ENCODE measurements at places on chromosomes 2 and 18.
A peak's percentile ranks its signal among the peaks of the same experiment; 100 is the strongest.

- H3K4me1 ChIP-seq = no peaks in the 10 kb centered on the region
- no peak for DNase-seq
- H3K27ac ChIP-seq = no peak overlapping the region
- H3K27me3 ChIP-seq = no peaks in the 10 kb centered on the region
Measured at GRCh38 chr2:37630301-37630700, 41.1 kb downstream of the CDC42EP3 start.

GRCh38 chr2:125004106-125004800 lies 979.2 kb downstream of the CNTNAP5 start:
- no peaks in the 10 kb centered on the region for H3K27me3 ChIP-seq
- H3K4me3 ChIP-seq = no peak overlapping the region
- no peaks in the 10 kb centered on the region for H3K36me3 ChIP-seq
- no peak for DNase-seq

- H3K4me3 ChIP-seq = no peak overlapping the region
- H3K36me3 ChIP-seq = no peaks in the 10 kb centered on the region
- DNase-seq = no peak
- H3K27me3 ChIP-seq = no peaks in the 10 kb centered on the region
- no peaks in the 10 kb centered on the region for H3K4me1 ChIP-seq
Measured at GRCh38 chr18:57060814-57061213, 86.1 kb upstream of the BOD1L2 start.

DNA sequence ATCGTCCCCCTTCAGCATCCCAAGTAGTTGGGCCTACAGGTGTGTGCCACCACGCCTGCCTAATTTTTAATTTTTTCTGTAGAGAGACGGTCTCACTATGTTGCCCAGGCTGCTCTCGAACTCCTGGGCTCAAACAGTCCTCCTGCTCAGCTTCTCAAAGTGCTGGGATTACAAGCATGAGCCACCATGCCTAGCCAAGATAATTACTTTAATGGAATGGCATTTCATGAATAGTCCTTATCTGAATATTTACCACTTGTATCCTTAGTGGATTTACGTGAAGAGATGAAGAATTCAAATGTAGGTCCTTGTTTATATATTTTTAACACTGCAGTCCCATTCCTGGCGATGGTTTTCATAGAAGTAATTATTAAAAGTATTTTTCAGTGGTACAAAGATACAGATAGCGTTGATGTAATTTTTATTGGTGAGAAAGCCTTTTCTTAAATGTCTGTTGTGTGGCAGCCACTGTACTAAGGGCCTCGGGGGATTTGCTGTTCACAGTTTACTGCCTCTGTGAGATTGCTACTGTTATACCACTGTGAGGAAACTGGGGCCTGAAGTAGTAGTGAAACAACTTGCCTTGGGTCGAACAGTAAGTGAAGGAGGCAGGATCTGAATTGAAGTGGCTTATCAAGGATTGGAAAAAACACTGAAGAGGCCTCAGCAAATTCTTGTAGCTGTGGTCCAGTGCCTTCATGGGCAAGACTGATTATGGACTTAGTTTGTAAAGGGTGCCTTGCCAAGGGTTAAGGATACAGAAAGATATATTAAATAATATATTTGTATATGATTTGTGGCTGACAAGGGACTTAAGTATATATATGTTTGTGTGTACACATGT lies 151.2 kb downstream of the PRPF40A start:
- no peaks in the 10 kb centered on the region for H3K36me3 ChIP-seq
- H3K4me3 ChIP-seq = no peak overlapping the region
- H3K4me1 ChIP-seq = no peaks in the 10 kb centered on the region

- H3K36me3 ChIP-seq = peaks cover 26% of the 10 kb centered on the region
- no peak overlapping the region for H3K4me3 ChIP-seq
- no peaks in the 10 kb centered on the region for H3K27me3 ChIP-seq
- H3K27ac ChIP-seq = no peak overlapping the region
- H3K4me1 ChIP-seq = no peaks in the 10 kb centered on the region
- no peak for DNase-seq
Measured at GRCh38 chr2:239147376-239147775, 253.4 kb downstream of the HDAC4 start.

- H3K36me3 ChIP-seq = no peaks in the 10 kb centered on the region
- H3K4me1 ChIP-seq = no peaks in the 10 kb centered on the region
- H3K27me3 ChIP-seq = peaks cover 3% of the 10 kb centered on the region
- H3K4me3 ChIP-seq = no peak overlapping the region
- H3K27ac ChIP-seq = no peak overlapping the region
- DNase-seq = no peak
Measured at GRCh38 chr2:1248187-1248586, 165.1 kb upstream of the TPO start.

GRCh38 chr2:38127277-38127676 lies 51.3 kb upstream of the CYP1B1 start:
- DNase-seq = no peak
- no peaks in the 10 kb centered on the region for H3K4me1 ChIP-seq
- no peak overlapping the region for H3K4me3 ChIP-seq
- H3K27ac ChIP-seq = no peak overlapping the region
- H3K36me3 ChIP-seq = no peaks in the 10 kb centered on the region

GRCh38 chr2:43309935-43310334 lies 83.5 kb upstream of the ZFP36L2 start:
- no peaks in the 10 kb centered on the region for H3K27me3 ChIP-seq
- no peaks in the 10 kb centered on the region for H3K36me3 ChIP-seq
- no peak overlapping the region for H3K4me3 ChIP-seq
- DNase-seq = no peak

DNA sequence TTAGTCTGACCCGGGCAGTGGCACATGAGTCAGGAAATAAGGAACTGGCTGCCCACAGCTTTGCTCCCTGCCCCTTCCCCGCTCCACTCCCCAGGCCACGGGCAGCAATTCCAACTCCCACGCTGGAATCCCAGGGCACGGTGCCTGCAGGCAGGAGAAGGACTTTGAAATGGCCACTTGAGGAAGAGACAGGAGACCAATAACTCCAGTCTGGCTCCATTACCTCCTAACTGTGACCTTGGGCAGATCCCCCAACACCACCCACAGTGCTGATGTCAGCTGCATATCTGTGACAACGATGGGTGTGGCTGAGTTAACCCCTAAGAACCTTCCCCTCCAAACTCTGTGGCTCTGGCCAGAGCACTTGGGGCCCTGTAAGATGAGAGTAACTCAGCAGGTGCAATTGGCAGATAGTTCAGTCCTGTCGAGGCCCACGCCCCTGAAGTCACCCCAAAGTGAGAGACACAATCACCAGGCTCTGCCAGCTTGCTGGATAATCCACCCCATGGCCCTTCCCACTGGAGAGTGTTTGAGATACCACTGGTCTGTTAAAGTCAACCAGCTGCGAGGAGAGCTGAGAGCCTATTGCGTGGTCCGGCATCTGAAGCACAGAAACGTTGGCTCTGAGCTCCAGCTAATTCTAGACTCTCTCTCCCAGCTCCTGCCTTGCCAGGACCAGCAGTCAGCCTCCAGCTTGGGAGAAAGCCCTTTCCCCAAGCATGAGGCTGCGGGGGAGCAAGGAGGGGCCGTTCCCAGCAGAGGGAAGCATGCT lies 175.2 kb downstream of the TNS1 start:
- no peak overlapping the region for H3K4me3 ChIP-seq
- H3K27me3 ChIP-seq = no peaks in the 10 kb centered on the region
- peaks cover 4% of the 10 kb centered on the region for H3K4me1 ChIP-seq
- peak overlapping the region; percentile 57 for H3K27ac ChIP-seq
- peak; percentile 82 for DNase-seq
- H3K36me3 ChIP-seq = peaks cover 59% of the 10 kb centered on the region

DNA sequence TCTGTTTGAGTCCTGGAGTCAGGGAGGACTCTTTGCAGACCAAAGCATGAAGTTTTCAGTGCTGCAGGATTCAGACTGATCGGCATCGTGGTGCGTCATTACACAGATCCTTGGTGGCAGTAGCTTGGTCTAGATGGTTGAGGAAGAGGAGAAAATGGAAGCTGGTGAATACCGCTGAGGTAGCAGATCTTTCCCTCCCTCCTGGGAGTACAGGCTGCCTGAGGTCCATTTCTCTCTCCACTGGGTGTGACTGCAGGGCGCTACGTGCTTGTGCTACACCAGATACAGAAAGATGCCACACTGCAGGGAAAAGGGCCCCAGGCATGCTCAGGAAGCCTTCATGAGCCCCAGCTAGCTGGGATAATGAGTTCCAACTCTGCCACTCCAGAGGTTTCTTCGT lies 3.3 kb upstream of the CNDP1 start:
- H3K27ac ChIP-seq = no peak overlapping the region
- no peaks in the 10 kb centered on the region for H3K27me3 ChIP-seq
- H3K4me3 ChIP-seq = no peak overlapping the region
- H3K4me1 ChIP-seq = no peaks in the 10 kb centered on the region

- no peak overlapping the region for H3K27ac ChIP-seq
- no peak for DNase-seq
- H3K4me3 ChIP-seq = no peak overlapping the region
- no peaks in the 10 kb centered on the region for H3K27me3 ChIP-seq
Measured at GRCh38 chr18:34548120-34548972, 161.8 kb upstream of the DTNA start.

GRCh38 chr2:8644605-8645175 lies 37.2 kb upstream of the ID2 start:
- no peaks in the 10 kb centered on the region for H3K27me3 ChIP-seq
- no peak overlapping the region for H3K4me3 ChIP-seq
- no peak for DNase-seq
- no peaks in the 10 kb centered on the region for H3K4me1 ChIP-seq

GRCh38 chr2:172293952-172294351 lies 133.4 kb upstream of the ITGA6 start:
- no peak overlapping the region for H3K27ac ChIP-seq
- H3K4me1 ChIP-seq = no peaks in the 10 kb centered on the region
- H3K27me3 ChIP-seq = no peaks in the 10 kb centered on the region
- DNase-seq = no peak

GRCh38 chr2:25286025-25286400 lies 55.7 kb downstream of the DNMT3A start:
- H3K4me1 ChIP-seq = peaks cover 3% of the 10 kb centered on the region
- H3K27me3 ChIP-seq = no peaks in the 10 kb centered on the region
- H3K36me3 ChIP-seq = peaks cover 4% of the 10 kb centered on the region
- no peak overlapping the region for H3K4me3 ChIP-seq
- H3K27ac ChIP-seq = no peak overlapping the region

- H3K4me3 ChIP-seq = no peak overlapping the region
- DNase-seq = no peak
- no peaks in the 10 kb centered on the region for H3K4me1 ChIP-seq
- H3K27ac ChIP-seq = no peak overlapping the region
- H3K27me3 ChIP-seq = no peaks in the 10 kb centered on the region
Measured at GRCh38 chr2:15582710-15583357, 8.8 kb upstream of the DDX1 start.

- no peak for DNase-seq
- no peak overlapping the region for H3K4me3 ChIP-seq
- H3K27ac ChIP-seq = no peak overlapping the region
- peaks cover 2% of the 10 kb centered on the region for H3K4me1 ChIP-seq
- no peaks in the 10 kb centered on the region for H3K27me3 ChIP-seq
Measured at GRCh38 chr2:8550937-8551621, 130.8 kb upstream of the ID2 start.

DNA sequence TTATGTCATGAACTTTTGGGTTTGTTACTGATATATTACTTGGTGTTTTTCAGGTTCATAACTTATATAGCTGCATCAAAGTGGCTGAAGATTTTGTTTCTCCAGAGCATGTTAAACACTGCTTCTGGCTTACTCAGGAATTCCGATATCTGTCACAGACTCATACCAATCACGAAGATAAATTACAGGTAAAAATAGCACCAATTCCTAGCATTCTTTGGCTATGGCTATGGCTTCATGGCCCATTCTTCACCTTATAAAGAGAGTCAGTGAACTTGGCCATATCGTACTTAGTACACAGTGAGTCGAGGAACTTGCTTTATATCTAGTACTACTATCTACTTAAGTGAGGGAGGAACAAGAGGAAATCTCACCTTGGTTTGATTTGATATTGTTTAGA lies 49.9 kb downstream of the KDM3A start:
- H3K27ac ChIP-seq = no peak overlapping the region
- no peaks in the 10 kb centered on the region for H3K4me1 ChIP-seq
- DNase-seq = no peak
- H3K4me3 ChIP-seq = no peak overlapping the region
